ENCODE measurements at places on chromosomes 1 and 21.

DNA sequence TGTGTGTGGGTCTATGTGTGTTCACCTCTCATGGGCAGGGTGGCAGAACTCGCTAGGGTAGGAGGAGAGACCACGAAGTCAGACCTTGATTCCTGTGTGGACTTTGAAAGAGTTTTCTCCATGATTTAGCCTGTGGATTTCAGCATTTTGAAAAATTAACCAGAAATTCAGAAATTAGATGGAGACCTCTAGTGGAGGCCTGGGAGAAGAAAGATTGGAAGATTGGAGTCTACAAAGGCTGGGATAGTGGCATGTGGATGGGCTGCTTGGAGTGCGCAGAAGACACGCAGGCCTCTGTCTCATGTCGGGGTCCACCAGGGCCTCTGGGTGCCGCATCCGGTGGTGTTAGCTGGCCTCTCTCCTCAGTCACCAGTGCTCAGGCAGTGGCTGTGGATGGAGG is 18.9 kb upstream of the IGSF5 start:
- DNase-seq = no peak

GRCh38 chr1:223114871-223115270 is 28.2 kb downstream of the TLR5 start:
- DNase-seq = no peak

GRCh38 chr1:101371259-101371658 is 134.4 kb downstream of the S1PR1 start:
- peak; percentile 24 for DNase-seq

DNA sequence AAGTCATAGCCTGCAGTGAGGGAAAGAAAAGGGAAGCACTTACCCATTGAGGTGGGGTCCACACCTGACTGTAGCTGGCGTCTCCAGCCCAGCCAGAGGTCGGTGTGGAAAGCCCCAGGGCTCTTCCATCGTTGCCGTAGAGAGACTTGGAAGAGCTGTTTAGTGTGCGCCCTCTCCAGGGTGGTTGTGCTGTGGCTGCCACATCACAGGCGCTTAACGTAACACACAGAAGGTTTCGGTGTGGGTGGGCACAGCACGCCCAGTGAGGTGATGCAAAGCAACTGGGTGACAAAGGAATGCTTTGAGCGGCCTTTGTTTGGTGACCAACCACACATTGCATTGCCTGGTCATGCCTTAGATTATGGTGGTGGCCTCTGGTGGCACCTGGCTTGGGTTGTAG is 36.8 kb upstream of the KIF1B start:
- no peak for DNase-seq

DNA sequence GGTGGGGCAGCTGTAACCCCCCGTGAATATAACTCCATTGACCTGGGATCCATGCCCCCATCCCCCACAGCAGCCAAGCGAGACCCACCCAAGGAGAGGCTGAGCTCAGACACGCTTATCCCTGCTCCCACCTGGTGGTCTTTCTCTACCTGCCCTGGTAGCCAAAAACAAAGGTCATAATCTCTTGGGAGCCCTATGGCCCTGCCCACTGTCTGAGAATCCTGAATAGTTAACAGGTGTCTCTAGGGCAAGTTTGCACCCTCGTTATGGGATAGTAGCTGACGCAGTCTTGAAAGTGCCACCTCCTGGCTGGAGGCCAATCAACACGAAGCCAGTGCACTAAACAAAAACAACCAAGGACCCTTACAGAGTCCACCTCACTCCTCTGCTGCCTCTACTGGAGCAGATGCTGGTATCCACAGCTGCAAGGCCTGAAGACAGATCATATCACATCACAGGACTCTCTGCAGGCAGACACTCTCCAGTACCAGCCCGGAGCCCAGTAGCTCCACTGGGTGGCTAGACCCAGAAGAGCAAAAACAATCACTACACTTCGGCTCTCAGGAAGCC is 134.3 kb upstream of the C1orf174 start:
- DNase-seq = no peak

GRCh38 chr1:71785000-71785399 is 497.3 kb downstream of the NEGR1 start:
- no peak for DNase-seq

GRCh38 chr1:235129774-235130570 is 1.3 kb upstream of the TOMM20 start:
- DNase-seq = no peak

- no peak for DNase-seq
These were observed 8.1 kb upstream of the DNASE2B start for GRCh38 chr1:84390226-84390625.

- DNase-seq = no peak
These were observed 83.6 kb downstream of the SLC66A1 start for GRCh38 chr1:19395678-19396192.

DNA sequence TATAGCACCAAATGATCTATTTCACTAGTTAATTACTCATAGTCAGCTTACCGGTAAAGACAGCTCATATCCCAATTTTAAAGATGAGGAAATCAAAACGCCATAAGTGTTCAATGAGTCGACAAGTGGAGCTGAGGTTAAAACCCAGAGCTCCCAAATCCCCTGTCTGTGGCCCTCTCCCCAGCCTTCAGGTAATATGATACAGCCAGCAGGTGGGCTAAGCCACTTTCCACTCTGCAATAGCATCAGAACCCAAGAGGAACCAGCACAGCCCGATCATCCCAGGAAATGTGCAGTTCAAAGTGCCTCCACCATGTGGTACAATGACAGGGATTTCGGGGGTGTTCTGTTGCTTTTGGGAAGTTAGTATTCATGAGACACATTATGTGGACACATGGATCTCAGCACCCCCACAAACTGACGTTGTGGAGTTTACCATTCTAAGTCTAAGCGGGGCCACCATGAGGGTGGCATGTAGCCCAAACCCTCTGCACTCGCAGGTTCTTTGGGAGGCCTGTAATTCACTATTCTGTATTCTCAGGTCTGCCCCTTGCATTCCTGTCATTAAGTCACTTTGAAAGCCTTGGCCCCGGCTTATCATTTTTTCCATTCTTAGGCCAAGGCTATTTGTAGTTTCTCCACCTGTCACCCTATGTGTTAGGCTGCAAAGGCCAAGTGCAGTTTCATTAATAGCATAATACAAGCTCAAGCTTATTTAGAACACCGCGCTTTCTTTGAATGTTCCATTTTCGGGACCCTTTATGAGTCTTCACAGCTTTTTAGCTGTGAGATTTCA is 26.3 kb upstream of the ACTN2 start:
- no peak for DNase-seq

- no peak for DNase-seq
These were observed 26.3 kb downstream of the NMNAT2 start for GRCh38 chr1:183391863-183392262.

GRCh38 chr1:6006882-6007281 is 14.7 kb upstream of the NPHP4 start:
- no peak for DNase-seq

GRCh38 chr21:33132054-33132453 is 62.1 kb downstream of the OLIG1 start:
- no peak for DNase-seq

- DNase-seq = no peak
These were observed 14.5 kb upstream of the CFHR4 start for GRCh38 chr1:196873385-196873784.
